ENCODE measurements at places on chromosomes 11 and 22. TPM values are rescaled to one million over a fixed set of nuclear protein-coding genes. Genes with fewer than 3 reads are reported as not detected.

DNA sequence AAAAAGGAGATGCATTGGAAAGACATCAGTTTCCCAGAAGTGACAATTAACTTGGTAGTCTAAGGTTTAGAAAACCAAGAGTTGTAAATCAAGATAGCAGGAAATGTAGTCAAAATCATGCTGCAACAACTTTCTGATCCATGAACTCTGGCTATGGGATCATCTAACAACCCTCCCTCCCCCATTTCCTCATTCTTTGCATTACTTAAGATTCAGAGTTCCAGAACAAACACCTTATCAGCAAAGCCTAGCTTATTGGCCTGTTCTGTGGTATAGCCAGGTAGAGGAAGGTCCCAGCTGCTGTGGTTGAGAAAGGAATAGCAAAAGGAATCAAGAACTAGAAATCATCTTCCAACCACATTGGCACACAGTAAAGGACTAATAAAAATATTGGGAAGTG, 651.1 kb downstream of the METTL15 start:
- DNase-seq: no peak

DNA sequence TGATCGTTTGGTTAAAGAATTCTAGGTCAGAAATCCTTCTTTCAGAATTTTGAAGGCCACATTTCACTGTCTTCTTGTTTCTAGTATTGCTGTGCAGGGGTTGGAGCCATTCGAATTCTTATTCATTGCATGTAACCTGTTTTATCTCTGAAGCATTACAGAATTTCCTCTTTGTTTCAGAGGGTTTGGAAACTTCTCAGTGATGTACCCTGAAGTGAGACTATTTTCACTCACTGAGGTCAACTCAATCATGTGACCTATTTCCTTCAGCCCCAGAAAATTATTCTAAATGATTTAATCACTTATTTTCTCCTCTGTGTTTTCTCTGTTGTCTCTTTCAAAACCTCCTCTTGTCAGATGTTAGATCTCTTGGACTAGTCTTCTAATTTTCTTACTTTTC, 147.8 kb downstream of the ENTHD1 start:
- DNase-seq: no peak

DNA sequence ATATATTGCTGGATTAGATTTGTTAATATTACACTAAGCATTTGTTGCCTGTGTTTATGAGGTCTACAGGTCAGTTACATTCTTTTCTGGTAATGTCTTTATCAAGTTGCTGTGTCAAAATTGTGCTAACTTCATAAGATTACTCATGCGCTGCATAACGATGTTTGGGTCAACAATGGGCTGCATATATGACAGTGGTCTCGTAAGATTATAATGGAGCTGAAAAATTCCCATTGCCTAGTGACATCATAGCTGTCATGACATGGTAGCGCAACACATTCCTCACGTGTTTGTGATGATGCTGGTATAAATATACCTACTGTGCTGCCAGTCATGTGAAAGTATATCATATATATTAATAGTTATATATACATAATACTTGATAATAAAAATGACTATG, 34.2 kb downstream of the POLD3 start:
- no peak for DNase-seq

DNA sequence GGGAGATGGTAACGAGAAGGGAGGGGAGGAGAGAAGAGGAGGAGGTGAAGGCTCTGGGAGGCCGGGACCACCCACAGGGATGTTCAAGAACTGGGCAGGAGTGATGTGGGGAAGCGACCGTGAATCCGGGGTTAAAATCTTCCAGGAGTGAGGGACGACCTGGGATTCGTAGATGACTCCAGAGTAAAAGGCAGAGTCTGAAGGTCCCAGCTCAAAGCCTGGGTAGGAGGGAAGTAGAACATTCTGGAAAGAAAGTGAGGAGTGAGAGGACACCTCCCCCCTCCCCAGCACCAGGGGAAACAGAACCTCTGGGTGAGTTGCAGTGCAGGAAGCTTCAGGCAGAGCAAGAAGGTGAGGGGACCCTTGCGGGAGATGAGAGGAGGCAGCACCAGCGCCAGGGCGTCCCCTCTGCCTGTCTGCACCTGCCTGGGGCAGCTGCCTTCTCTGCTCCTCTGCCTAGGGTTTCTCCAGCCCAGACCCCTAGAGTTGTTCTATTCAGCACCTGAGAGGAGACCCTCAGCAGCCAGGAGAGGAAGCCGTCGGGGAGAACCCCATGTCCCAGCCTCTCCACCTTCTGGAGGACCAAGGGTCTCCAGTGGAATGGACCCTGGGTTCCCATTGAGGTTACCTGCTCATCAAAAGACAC, 49.7 kb downstream of the LINC01488 start:
- DNase-seq: no peak

Gene PVALB
- total RNA-seq: not detected

- no peak for DNase-seq
These were observed 22.5 kb downstream of the CYTH4 start for GRCh38 chr22:37304595-37305343.

Gene CCDC116
- 0.97 TPM for total RNA-seq

Gene RAG2
- not detected for total RNA-seq

- DNase-seq: peak; percentile 68
These were observed 102.7 kb downstream of the BRD1 start for GRCh38 chr22:49724893-49725489.
